Right lung (tissue), 10 donors: ENCODE measurements at places on chromosomes 1 and 21.

- DNase-seq: peak; percentile 56
These were observed 350.9 kb upstream of the PKN2 start for GRCh38 chr1:88333086-88333695.

GRCh38 chr1:65001231-65001792 is 35.0 kb upstream of the JAK1 start:
- DNase-seq: no peak

GRCh38 chr1:186897008-186897407 is 68.3 kb downstream of the PLA2G4A start:
- DNase-seq: no peak

- no peak for DNase-seq
These were observed 532.5 kb upstream of the ADGRL4 start for GRCh38 chr1:79539001-79539400.

GRCh38 chr1:199067483-199067882 is 428.6 kb downstream of the PTPRC start:
- DNase-seq: no peak

DNA sequence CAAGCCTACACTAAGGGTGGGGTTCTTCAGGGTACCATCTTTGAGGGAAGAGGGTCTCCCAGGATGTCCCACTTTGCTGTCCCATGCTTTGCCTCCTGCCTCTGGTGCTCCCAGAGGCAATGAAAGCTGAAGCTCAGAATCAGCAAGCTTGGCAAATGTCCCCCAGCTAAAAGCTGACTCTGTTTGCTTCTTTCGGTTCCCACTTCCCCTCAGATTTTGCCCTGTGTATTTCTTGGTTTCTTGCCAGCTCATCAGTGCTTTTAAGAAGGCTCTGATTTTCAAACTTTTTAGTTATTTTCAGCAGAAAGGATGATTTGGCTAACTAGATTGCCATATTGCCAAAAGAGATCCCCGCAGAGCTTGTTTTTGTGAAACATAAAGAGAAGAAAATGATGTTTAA is 33.1 kb upstream of the COG2 start:
- DNase-seq: no peak

DNA sequence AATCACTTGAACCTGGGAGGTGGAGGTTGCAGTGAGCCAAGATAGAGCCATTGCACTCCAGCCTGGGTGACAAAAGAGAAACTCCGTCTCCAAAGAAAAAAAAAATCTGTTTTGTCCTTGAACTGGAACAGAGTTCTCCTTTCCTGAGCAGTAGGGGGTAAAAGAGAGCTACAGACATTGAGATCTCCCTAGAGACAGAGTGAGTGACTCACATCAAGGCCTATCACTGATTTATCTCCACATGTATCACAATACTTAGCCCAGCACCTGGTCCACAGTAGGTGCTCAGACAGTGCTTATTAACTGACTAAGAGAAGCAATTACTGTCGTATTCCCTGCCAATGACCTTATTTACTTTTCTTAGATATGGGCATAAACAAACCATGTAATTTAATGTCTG is 354.1 kb upstream of the C1orf87 start:
- no peak for DNase-seq

DNA sequence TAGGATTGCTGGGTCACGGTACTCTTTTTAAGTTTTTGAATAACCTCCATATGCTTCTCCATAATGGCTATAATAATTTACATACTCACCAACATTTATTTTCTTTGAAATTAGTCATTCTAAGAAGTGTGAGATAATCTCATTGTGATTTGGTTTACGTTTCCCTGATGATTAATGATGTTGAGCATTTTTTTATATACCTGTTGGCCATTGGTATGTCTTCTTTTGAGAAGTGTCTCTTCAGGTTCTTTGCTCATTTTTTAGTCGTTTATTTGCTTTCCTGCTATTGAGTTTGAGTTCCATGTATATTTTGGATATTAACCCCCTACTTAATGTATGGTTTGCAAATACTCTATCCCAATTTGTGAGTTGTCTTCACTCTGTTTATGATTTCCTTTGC is 9.3 kb downstream of the RNF187 start:
- DNase-seq: no peak

DNA sequence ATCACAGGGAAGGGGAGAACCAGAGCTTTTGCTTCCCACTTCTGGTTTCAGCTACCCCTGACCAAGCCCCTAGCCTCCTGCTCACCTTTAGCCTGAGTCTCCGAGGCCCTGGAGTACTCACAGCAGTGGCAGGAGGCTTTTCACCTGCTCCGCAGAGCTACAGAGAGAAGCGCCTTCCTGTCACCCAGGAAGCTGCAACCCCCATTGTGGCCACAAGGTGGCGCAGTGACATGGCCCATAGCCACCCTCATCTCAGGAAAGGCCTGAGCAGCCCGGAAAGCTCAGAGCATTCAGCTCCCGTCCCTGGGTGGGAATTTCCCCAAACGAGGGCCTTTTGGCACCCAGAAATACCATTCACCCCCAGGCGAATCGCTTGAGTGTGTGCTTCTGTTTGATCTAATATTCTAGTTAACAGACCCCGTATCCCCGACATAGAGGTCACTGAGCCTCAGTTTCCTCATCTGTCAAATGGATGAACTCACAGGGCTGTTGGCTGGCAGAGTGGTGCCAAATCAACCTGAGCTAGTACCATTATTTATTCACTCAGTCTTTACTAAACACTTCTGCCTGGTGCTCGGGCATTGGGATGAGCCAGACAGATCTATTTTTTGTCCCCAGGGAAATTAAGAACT is 25.3 kb downstream of the A3GALT2 start:
- peak; percentile 79 for DNase-seq

GRCh38 chr1:92486251-92487077 is at the start of gene GFI1:
TSS of gene GFI1 (minus strand) at chr1:92486925. CDS start at chr1:92483487, 3,438 bp downstream.
- DNase-seq: no peak

GRCh38 chr1:168121401-168122011 is 15.2 kb downstream of the GPR161 start:
- DNase-seq: peak; percentile 58

DNA sequence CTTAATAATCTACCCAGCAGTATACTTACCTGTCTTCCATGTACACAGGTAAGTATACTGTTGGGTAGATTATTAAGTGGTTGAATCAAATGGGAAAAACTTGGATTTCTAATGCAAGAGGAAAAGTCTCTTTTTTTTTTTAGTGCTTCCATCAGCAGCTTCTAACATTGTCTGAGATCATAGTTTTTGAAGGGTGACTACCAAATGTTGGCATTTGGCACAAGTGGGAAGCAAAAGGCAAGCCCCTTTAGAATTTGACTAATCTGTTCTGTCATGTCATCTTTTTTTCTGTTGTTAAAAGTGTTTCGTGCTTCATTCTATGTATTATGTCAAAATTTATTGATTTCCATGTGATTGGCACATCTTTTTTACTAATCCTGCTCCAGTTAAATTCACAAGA is 547 bp downstream of the FMO1 start:
- no peak for DNase-seq

DNA sequence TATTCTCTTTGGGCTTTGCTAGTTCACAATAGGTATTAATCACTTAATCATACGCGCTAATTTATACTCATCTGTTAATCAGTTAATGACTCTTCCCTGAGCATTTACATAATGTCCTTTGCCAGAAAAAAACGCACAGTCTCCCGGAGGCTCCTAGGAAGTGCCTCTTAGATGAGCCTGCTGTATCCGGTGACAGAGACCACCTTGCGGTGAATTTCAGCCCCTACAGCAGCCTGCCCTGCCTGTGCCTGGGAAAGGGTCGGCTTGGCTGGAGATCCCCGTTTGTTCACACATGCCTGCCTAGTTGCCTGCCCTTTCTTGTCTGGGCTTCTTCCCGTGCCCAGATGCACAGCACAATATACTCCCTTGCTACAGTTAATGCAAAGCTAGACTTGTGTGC is 152.9 kb downstream of the ZBTB18 start:
- no peak for DNase-seq

DNA sequence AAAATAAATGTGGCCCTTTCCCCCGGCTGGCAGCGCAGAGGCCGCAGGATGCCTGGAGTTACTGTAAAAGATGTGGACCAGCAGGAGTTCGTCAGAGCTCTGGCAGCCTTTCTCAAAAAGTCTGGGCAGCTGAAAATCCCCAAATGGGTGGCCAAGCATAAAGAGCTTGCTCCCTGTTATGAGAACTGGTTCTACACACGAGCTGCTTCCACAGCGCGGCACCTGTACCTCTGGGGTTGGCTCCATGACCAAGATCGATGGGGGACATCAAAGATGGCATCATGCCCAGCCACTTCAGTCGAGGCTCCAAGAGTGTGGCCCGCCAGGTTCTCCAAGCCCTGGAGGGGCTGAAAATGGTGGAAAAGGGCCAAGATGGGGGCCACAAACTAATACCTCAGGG is 95.9 kb downstream of the LRIG2 start:
- DNase-seq: no peak

- DNase-seq: no peak
These were observed 58.4 kb upstream of the EFHD2 start for GRCh38 chr1:15351310-15351709.

DNA sequence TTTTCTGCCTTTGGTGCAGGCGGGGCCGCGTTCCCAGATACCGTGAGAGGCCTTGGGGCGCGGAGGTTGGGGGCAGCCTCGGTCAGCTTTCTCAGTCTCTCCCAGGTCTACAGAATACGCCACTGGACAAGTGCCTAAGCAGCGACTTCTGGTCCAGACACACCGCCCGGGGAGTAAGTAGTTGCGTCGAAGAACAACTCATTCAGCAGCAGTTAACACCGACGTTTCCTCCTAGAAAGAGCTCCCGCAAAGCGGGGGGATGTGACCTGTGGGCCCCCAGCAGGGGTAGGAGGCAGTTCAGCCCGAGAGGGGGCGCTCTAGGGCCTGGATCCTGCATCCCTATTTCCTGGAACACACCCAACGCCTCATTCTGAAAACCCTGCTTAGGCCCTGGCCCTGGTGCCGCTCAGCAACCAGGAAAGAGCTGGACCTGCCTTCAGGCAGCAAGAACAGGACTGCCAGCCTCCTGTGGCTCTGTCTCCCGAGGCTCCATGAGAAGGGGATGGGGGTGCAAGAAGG is 6.5 kb upstream of the BARHL2 start:
- no peak for DNase-seq

DNA sequence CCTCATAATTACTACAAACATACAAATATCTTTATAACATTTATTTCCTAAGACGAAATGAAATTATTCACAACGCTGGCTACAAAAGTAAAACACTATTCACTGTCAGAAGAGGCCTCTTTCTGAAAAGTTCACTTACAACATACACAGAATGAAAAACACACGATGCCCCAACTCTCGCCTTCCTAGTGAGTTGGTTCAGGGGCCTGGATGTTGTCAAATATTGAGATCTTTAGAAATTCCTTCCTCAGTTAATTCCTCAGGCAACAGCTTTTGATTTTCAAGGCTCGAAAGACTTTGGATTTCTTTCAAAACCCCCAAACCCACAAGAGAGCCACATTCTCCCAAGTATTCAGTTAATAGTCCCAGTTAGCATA is 14.2 kb upstream of the KCNE1 start:
- peak; percentile 37 for DNase-seq

DNA sequence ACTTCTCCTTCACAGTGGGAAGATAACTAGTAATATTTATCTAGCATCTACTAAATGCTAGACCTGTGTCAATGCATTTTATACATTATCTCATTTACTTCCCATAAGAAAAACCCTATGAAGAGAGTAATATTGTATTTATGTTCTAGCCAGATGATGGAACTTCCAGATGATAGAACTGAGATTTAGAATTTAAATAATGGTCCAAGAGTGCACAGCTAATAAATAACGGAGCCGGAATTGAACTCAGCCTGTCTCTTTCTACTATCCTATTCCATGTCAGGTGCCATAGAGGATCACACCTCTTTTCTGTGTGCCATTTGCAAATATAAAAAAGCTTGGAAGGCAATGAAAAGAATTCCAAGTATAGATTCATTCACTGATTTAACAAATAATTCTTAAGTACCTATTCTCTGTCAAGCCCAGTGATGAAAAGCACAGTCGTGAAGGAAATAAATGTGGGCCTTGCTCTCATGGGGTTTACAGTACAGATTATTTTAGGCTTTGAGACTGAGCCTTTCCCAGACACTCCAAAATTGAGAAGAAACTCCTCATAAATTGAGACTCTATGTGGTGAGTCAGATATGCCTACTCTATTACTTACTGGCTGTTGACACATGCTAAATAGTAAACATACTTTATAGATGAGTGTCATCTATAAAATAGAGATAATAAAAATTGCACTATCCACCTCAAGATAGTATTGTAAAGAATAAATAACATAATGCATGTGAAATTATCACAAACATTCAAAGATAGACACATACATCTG is 378.0 kb upstream of the PRMT6 start:
- no peak for DNase-seq

GRCh38 chr21:39012326-39013230 is 170.7 kb downstream of the PSMG1 start:
- no peak for DNase-seq

DNA sequence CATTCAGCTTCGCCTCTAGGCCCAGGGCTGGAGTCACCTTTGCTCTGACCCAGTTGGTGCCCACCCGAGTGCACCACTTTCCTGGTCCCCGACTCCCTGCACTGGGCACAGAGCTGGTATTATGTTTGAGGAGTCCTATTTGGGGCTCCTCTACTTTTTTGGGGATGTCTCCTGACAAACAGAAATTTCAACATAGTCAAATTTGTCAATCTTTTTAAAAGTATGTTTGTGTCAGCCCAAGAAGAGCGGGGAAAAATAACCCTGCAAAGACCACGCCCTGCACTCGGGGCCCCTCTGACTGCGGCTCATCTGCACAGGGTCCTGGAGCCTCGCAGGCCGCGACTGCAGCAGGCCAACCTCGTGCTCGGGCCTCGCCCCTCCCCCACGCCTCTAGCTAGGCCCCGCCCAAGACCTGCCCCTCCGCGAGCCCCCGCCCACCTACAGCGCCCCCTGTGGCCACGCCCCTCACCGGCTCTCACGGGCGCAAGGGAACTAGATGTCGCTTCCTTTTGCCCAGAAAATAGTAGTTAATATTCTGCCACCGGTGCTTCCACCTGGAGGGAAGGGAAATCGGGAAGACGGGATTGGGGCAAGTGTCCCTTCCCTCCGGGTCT is 11.4 kb downstream of the FAM229A start:
- DNase-seq: no peak

GRCh38 chr1:201362906-201363305 is 14.6 kb downstream of the TNNT2 start:
- no peak for DNase-seq

DNA sequence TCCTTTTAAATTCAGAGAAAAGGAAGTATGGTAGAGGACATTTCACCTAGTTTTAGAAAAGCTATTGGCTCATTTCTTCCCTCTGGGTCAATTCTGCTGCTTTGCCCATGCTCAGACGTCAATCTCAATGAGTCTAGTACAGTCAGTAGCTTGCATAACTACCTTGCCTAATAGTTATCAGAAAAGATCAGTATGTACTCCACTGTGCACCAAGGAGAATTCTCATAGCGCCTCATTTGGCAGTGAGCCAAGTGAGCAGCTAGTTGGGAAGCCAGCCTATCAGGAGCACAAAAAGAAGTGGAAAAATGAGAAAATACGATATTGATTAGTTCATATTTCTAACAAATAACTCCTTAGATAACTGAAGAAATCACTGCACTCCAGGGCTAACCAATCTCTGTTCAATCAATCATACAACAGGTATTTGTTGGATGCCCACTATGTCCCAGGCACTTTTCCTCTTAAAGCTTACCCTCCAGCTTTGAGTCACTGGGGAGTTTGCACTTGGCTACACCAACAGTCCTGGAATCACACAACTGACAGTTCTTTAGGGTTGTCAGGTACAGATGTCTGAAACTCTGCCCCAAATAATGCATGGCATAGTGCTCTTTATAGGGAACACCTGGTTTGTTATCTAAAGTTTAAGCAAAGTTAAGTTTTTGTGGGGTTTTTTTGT is 50.2 kb downstream of the PRDX6 start:
- DNase-seq: no peak

GRCh38 chr1:58902830-58903513 is 119.1 kb upstream of the JUN start:
- no peak for DNase-seq

GRCh38 chr1:175099916-175100315 is 32.3 kb downstream of the TNN start:
- no peak for DNase-seq
